ENCODE measurements at places on chromosomes 2 and 18.

GRCh38 chr2:178517496-178517895 lies 37.2 kb downstream of the PLEKHA3 start:
- DNase-seq: no peak

DNA sequence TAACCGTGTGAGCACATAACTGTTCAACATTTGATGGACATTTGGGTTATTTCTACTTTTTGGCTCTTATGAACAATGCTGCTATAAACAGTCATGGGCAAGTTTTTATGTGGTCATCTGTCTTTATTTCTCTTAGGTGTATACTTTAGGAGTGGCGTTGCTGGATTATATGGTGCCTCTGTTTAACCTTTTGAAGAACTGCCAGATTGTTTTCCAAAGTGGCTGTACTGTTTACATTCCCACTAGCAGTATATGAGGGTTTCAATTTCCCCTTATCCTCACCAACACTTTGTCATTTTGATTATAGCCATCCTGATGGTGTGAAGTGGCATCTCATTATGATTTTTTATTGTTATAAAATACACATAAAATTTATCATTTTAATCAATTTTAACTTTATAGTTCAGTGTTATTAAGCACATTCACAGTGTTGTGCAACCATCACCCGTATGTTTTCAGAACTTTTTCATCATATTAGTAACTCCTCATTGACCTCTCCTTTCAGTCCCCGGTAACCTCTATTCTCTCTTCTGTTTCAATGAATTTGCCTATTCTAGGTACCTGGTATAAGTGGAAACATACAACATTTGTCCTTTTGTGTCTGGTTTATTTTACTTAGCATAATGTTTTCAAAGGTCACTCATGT lies 55.4 kb downstream of the EML4 start:
- no peak for DNase-seq

DNA sequence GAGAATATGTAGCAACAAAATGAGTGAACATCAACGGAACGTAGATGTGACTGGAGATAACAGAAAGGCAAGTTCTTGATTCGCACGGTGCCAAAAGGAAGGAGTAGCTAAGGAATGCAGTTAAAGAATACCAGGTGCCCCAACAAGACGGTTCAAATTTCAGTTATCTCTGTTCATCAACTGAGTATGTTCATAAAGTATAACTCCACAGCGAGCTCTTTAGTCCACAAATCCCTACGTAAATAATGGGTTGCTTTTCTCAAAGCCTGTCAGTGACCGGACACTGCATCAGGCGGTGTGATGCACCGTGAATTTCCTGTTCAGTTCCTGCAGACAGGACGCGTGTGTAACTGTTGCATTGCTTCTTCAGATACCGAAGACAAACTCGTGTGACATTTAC lies 91.8 kb downstream of the NOL10 start:
- no peak for DNase-seq

GRCh38 chr2:18788592-18788991 lies 199.2 kb upstream of the NT5C1B start:
- no peak for DNase-seq

- no peak for DNase-seq
Observed at GRCh38 chr18:4453874-4454536, 1.1 kb downstream of the DLGAP1 start.

- DNase-seq: no peak
Observed at GRCh38 chr2:80149991-80150390, 154.6 kb downstream of the LRRTM1 start.

DNA sequence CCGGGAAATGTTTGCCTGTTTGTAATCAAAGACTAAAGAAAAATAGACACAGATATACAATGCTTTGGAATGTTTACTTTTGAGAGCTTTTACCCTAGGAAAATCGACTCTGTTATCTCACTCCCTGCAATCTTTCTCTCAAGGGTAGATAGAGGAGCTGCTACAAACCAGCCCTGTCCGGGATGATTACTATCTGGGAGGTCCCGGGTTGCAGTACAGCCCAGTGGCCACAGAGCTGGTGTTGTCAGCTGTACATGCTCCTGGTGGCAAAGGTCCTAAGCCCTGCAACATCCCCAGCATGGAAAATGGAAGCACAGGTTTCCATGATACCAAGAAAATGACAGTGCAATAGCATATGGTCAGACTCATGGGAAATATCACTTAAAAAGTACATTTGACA lies 570.5 kb upstream of the SOX11 start:
- DNase-seq: no peak

DNA sequence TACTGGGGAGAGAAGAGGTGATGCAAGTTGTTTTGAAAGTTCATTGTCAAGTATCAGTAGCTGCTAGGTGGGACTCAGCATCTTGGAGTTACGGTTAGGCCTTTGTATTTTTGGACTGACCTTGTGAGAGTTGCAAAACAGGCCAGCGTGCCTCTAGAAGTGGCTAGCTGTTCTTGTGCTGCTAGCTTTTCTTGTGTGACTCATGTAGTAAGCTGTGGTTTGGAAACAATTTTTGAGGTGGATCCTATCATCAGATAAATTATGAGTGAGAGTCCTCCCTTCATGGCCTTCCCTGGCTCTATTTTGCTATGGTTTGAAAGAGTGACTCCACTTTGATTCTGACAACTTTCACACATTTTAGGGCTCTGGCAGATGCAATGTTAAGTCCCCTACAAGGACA lies 409.2 kb upstream of the HS6ST1 start:
- no peak for DNase-seq

GRCh38 chr18:398935-399630 lies 101.4 kb downstream of the COLEC12 start:
- DNase-seq: no peak

GRCh38 chr2:113137827-113138226 lies 10.4 kb downstream of the IL1RN start:
- DNase-seq: no peak

GRCh38 chr2:231634412-231634811 lies 41.7 kb downstream of the TEX44 start:
- no peak for DNase-seq

GRCh38 chr18:28766027-28766426 lies 589.1 kb upstream of the CDH2 start:
- DNase-seq: no peak

DNA sequence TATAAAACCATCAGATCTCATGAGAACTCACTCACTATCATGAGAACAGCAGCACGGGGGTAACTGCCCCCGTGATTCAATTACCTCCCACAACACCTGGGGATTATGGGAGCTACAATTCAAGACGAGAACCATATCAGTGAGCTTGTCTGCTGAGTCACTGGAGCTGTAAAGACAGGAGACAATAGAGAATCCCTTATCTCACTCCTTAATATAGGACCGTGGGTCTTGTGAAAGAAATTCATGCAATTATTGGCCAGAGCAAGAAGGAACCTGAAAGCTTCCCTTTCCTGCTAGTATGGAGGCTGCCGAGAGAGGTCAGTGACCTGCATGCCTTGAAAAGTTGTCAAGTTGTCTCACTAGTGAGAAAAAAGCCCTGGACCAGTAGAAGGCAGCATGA lies 9.5 kb upstream of the TNFAIP6 start:
- no peak for DNase-seq

- no peak for DNase-seq
Observed at GRCh38 chr2:174399171-174399570, 3.6 kb downstream of the SCRN3 start.

- DNase-seq: no peak
Observed at GRCh38 chr18:79577451-79578395, 101.9 kb upstream of the CTDP1 start.

DNA sequence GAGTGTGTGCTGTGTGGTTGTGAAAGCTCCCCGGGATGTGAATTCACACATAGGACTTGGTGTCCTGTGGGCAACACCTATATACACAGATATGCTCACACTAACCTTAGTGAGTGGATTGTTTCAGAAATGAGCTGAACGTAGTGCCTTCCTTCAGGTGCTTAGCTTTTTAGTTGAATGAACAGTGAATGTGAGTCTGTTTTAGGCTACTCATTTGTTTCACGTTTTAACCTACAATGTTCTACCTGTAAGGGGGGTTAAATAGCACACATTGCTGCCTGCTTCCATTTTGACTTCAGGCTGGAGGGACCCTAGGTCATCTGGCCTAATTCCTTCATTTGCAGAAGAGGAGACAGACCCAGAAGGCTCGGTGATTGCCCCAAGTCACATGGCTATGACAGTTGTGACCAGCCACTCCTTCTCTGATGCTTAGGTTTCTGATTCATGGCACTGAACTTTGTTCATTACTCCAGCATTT lies 1.0 kb downstream of the PLEK start:
- no peak for DNase-seq

GRCh38 chr2:204152616-204153015 lies 216.1 kb downstream of the ICOS start:
- DNase-seq: no peak

DNA sequence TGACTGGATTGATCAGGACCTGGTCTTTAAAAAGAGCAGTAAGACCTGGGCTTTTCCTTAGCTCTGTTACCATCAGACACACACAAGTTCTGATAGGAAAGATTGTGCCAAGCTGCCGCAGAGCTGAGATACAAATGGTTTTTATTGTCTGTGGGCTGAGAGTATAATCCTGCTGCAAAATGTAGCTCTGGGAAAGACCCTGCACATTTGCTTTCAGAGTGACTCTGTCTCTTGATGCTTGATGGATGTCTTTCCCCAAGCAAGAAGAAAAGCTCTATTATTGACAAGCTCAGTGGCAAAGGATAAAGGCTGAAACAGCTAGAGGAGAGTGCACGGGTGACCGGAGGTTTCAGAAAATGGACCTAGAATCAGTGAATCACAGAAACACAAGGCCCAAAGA lies 95.3 kb upstream of the PARD3B start:
- no peak for DNase-seq

DNA sequence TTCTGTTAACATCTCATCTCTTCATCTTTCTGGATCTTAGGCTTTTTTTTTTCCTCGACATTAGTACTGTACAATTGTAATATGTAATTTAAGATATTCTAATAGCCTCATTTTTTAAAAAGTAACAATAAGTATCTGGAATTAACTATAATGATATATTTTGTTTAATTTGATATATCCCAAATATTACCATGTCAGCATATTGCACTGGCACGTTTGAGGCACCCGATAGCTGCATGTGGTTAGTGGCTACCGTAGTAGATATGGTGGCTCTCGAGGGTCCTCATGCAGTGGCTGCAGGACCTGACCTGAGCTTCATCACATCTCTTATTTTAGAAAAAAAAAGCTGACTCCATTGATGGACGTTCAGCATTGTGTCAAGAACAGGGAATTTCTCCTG lies 371.9 kb downstream of the DPP10 start:
- no peak for DNase-seq

GRCh38 chr18:51009072-51009471 lies 20.9 kb upstream of the SMAD4 start:
- DNase-seq: no peak

GRCh38 chr2:175015340-175015739 lies 10.2 kb upstream of the CHN1 start:
- DNase-seq: no peak

DNA sequence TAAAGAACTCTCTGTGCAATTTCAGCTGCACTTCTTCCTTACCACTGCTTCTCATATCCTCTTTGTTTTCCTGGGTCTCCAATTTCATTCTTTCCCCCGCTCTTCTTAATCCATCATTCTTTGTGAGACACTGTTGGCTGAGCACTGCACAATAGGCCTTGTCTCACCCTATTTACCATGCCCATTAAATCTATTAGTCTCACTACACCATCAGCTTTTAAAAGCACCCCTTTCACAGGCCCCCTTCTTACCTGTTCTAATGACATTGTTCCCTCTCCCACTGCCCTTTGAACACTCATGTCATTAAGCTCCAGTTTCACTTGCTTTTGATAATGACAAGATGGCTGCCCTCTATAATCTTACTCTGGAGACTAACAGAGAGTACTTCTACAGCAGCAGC lies 404.1 kb upstream of the ACVR2A start:
- DNase-seq: no peak

DNA sequence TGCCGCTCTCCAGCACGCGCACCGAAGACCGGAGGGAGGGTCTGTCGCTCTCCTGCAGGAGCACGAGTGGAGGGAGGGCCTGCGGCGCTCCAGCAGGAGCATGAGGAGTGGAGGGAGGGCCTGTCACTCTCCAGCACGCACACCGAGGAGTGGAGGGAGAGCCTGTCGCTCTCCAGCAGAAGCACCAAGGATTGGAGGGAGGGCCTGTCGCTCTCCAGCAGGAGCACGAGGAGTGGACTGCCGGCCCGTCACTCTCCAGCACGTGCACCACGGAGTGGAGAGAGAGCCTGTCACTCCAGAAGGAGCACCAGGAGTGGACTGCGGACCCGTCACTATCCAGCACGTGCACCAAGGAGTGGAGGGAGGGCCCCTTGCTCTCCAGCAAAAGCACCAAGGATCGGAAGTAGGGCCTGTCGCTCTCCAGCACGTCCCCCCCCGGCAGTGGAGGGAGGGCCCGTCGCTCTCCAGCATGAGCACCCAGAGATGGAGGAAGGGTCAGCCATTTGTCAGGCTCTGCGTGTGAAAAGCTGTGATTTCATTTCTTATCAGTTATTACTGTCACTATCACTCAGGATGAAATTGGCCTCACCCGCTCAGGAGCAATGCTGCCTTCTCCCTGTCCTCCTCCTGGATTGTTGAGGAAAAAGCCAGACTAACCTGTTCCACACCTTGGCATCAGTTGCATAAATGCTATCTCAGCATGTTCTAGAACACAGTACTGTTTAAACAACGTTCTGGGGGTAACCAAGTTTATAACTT lies 35.9 kb downstream of the ADI1 start:
- DNase-seq: no peak

DNA sequence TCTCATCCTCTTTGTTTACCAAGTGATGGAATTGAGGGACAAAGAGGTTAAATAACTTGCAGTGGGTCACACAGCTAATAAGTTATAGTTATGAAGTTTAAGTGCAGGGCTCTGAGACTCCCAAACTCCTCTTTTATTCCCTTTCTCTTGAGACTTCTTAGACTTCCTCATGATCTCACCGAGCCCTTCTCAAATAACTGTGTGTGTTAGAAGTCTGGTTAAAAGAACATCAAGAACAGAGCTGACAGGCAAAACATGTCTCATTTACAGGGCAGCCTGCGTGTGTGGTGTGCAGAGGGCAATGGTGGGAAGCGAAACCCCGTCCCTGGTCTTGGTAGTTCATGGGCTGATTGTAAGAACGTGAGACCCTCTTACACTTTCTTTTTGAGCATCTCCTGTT lies 368.0 kb downstream of the SLC4A3 start:
- no peak for DNase-seq

DNA sequence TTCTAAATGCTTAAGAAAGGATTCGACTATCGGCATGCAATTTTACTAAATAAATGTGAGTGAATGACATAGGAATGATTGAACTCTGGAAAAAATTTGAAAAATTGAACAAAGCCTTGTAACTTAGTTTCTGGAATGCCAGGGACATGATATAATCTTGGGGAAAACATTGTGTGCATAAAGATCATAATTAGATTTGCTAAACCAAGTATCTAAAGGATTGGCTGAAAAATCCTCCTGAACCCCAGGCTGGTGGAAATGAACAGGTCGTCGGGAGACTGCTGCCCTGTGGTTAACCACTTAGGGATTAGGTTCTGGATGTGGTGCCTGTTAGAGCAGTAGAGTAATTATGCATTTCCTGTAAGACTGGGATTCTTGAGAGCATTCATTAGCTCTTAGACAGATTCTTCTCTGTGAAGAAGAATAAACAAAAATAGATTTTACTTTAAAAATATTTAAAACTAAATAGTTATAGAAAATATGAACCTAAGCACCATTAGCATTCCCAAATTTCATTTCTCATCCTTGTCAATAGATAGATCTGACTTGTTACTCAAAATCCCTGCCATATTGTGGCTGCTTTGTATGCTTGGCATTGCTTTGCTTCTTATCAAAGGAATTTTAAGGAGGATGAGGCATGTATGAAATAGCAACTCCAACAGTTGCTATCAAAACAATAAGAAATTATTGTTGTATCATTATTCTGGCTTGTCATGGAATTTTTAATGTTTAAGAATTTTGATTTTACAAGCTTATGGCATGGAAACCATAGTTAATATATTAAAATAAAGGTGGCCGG lies 55.9 kb downstream of the LYPD6B start:
- DNase-seq: no peak
